ENCODE measurements at places on chromosomes 5 and 9. TPM values are rescaled to one million over a fixed set of nuclear protein-coding genes. Genes with fewer than 3 reads are reported as not detected.

- no peak for DNase-seq
These were observed 34.2 kb downstream of the TARS1 start for GRCh38 chr5:33474931-33475499.

- DNase-seq, result no peak
These were observed 480.9 kb downstream of the MTRR start for GRCh38 chr5:8349855-8350254.

Gene CHSY3
- total RNA-seq, result 1.7 TPM

DNA sequence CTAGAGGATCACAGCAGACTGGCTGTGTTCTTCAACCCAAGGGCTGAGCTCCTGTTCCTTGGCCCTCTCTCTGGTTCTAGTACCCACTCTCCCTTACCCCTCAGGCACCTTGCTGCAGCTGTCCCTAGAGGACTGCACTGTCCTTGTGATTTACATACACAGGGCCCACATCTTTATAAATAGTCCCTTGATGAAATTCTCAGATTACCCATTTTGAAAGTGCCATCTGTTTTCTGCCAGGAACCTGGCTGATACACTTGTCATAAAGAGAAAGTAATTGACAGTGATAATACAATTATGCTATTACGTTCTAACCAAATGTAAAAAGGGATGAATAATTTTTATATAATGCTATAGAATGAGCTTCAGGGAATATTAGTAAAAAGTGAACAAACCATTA is 16.5 kb upstream of the SPARC start:
- no peak for DNase-seq

Gene OR13F1
- not detected for total RNA-seq

- no peak for DNase-seq
These were observed 217.1 kb downstream of the PJA2 start for GRCh38 chr5:109192555-109193281.

DNA sequence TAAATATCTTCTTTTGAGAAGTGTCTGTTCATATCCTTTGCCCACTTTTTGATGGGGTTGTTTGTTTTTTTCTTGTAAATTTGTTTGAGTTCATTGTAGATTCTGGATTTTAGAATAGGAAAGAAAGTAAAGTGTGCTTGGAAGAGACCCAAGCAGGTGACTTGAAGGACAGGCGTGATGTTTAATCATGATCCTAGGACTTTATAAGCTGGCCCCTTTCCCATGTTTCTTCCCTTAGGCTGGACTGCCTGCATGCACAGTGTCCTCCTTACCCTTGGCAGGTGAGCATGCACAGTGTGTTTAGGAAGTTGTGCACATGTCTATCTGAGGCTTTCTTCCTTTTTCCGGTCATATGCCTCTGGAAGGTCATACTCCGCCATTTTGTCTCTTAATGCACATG is 61.3 kb downstream of the ISOC1 start:
- DNase-seq, result no peak

DNA sequence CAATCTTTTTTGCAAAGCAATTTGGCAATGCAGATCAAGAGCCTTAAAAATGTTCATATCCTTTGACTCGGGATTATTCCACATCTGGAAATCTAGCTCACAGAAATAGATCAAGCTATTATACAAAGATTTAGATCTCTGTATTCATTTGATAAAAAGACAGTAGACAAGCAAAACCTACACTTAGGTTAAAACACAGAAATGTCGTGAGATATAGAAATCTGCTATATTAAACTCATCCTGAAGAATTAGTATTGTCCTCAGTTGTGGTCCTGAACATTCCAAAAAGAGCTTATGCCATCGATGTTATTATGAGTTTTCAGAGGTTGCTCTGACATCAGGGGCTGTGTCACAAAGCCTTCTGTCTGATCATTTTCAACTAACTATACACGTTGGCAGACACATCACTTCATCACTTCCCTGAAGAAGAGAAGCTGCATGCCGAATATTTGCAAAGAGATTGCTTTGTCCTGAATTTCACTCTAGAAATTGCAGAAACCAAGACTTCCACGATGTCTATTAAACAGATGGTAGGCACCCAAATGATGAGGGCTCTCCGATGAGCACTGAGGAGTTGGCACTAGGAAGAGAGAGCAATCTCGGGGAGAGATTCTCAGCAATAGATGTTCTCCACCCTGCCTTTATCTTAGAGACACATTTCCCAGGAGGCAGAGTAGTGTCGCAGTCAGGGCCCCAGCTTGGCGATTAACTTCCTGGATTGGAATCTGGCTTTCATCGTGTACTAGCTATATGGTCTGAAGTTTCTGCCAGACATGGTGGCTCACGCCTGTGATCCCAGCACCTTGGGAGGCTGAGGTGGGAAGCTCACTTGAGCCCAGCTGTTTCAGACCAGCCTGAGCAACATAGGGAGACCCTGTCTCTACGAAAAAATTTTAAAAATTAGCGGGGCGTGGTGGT is 1.9 kb upstream of the UBTD2 start:
- DNase-seq, result no peak

DNA sequence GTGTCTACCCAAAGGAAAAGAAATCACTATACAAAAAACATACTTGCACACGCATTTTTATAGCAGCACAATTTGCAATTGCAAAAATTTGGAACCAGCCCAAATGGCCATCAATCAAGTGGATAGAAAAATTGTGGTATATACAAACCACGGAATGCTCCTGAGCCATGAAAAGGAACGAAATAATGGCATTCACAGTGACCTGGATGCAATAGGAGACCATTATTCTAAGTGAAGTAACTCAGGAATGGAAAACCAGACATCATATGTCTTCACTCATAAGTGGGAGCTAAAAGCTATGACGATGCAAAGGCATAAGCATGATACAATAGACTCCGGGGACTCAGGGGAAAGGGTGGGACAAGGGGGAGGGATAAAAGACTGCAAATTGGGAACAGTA is 78.4 kb downstream of the ENC1 start:
- DNase-seq, result peak; percentile 6

Gene PPP1R2B
- total RNA-seq, result not detected

Gene SLC46A2
- total RNA-seq, result not detected

Gene MEIKIN
- not detected for total RNA-seq

GRCh38 chr5:119079318-119079921 is 8.5 kb downstream of the DMXL1 start:
- peak; percentile 24 for DNase-seq

Gene HTR4
- not detected for total RNA-seq

DNA sequence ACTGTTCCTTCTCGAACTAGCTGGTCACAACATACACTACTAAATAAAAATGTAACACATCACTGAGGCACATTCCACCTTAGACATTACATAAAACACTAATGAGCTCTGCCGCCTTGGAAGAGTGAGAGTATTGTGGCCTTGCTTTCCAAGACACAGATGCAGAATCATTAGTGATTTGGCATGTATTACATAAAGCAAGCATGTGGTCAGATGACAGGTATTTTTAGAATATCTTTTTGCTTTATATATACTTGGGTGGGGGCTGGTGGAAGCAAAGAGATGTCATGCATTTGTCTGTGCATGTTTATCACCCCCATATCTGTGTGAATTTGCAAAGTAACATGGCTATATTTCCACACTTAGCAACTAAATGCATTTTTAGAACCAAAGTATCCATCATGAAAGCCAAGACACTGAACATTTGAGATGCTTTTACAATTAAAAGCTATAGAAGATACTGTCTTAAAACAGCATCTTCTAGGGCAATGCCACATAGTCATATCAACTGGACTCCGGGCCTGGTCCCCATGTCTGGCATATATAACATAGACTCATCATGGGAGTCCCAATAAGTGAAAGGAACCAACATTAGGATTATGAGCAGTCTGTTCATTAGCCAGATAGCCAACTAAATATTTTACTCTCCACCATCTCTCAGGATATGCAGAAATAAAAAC is 213.5 kb downstream of the MEF2C start:
- DNase-seq, result no peak

Measured in PC-3 (cell line).